Occipital lobe (tissue), 3 donors: ENCODE measurements at places on chromosomes 7 and 10. TPM values are rescaled to one million over a fixed set of nuclear protein-coding genes. Genes with fewer than 3 reads are reported as not detected.

PCLO gene
- total RNA-seq = 48.5 TPM

PKD2L1 gene
- total RNA-seq = 0.62 TPM

COL13A1 gene
- 1.7 TPM for total RNA-seq

DNA sequence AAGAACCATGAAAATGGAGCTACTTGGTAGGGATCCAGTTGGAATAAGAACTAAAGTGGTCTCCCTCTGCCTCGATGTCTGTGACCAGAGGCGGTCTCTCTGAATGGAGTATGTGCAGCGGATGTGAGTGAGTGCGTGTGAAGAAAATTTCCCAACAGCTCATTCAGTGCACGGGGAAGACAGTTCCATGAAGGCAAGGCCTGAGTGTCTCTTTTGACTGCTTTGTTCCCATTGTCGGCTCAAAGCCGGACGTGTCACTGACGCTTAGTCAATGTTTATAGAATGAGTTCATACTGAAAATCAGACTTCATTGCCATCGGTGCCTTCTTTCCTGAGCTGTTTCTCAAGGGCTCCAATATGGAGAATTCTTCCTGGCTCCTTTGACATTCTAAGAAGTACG lies 55.3 kb upstream of the GRB10 start:
- DNase-seq = no peak

GRCh38 chr10:49230004-49230403 lies 41.8 kb upstream of the TMEM273 start:
- DNase-seq = no peak

DNA sequence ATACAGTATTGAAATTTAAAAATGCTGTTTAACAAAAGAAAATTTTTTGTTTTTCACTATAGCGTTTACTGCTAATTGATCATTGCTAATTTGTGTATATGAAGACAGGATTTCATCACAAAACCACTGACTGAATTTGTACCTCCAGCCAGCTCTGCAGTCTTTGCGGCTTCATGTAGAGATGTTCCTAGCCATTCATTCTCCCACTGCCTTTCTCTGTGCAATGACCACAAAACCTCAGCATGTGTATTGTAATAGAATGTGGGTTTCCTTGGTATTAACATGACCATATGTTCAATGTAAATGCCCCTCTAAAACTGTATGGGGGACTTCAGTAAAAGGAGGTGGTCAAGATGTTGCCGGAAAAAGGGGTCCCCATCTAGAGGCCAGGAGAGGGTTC lies 81.1 kb upstream of the STEAP1B start:
- DNase-seq = no peak

DNA sequence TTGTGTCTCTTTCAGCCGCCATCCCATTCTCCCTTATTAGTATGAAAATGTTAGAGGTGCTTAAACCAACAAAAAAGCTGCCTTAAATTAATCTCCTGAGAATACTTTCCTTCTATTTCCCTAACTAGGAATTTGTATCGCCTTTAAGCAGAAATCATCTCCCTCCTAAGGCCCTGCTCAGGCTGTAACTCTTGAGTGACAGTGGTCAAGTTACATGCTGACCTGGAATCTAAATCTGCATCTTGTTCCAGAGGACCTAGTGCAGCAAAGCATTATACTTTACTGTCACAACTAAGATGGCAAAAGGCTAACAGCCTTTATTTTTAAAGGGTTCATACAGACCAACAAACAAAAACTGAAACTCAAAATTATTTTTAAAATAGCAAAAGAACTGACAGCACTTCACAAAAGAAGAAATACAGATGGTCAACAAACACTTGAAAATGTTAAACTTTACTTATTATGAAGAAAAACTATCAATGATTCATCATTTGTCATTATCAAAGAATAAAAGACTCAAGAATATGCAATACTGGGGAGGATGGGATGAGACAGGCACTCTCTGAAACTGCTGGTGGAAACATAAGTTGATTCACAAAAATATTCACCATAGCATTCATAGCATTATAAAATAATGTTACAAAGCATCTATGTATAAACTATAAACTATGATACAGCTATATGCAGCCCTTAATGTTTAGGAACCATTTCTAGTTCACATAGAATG lies 11.0 kb downstream of the CYREN start:
- DNase-seq = no peak

- no peak for DNase-seq
These were observed 237.0 kb downstream of the WDR37 start for GRCh38 chr10:1293157-1293556.

- DNase-seq = no peak
These were observed 580.0 kb downstream of the XPNPEP1 start for GRCh38 chr10:109343293-109343692.

DNA sequence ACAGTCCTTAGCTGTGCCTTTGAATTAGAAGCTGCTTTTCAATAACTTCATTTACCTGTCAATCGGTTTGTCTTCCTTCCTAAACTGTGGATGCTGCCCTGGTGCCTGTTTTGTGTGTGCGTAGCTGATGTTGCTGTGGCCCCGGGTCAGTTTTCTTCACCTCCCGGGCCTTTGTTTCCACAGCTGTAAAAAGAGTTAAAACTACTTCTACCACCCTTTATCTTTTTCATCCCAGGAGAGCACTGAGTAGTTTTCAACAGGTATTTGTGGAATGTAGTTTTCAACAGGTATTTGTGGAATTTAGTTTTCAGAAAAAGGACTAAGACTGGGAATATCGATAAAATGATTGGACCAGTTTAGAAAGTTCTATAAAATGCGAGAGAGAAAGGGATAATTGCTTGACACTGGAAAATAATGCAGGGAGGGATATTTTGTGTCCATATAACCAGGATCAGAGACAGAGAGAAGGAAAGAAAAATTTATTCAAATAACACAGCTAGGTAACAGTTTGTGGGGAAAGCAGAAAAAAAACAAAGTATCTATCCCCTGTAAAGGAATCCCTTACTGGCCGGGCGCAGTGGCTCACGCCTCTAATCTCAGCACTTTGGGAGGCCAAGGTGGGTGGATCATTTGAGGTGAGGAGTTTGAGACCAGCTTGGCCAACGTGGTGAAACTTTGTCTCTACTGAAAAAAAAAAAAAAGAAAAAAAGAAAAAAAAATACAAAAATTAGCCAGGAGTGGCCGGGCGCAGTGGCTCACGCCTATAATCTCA lies 15.9 kb upstream of the IGF2BP3 start:
- DNase-seq = no peak

DNA sequence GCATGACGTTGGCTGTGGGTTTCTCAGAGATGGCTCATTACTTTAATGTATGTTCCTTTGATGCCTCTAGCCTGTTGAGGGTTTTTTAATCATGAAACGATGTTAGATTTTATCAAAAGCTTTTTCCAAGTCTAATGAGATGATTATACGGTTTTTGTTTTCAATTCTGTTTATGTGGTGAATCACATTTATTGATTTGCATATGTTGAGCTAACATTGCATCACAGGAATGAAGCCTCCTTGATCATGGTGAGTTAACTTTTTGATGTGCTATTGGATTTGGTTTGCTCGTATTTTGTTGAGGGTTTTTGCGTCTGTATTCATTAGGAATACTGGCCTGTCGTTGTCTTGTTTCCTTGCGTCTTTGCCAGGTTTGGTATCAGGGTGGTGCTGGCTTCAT lies 52.3 kb upstream of the PTPN12 start:
- DNase-seq = no peak

DNA sequence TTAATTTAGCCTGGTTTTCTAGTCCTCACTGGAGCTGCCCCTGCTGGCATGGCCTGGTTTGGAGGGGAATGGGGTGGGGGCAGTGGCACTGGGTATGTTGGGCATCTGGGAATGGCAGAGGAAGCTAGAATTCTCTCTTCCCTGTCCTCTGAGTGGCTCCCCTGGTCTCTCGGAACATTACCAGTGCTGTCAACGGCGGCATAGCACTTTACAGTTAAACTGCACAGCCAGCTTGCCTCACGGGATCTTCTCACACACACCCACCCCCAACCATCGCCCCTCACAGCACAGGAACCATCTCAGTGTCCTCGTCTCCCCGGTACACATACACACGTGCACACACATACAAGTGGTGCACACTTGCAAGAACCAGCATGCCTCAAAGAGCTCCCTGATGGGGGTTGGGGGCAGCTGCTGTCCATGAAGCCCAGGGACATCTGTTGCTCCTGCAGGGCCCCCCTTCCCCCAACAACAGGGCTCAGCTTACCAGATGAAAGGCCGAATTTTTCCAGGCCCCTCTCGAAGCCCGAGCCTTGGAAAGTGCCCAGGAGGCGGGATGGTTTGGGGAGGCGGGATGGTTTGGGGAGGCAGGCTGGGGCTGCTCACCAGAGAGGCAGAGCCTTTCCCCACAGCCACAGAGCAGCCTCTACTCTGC lies 41.0 kb downstream of the TSPAN15 start:
- DNase-seq = no peak

GRCh38 chr7:7344583-7344982 lies 162.2 kb downstream of the C1GALT1 start:
- DNase-seq = no peak
